Inflammatory macrophage (primary cell): ENCODE measurements at places on chromosomes 1 and 21.
A peak's percentile ranks its signal among the peaks of the same experiment; 100 is the strongest.

DNA sequence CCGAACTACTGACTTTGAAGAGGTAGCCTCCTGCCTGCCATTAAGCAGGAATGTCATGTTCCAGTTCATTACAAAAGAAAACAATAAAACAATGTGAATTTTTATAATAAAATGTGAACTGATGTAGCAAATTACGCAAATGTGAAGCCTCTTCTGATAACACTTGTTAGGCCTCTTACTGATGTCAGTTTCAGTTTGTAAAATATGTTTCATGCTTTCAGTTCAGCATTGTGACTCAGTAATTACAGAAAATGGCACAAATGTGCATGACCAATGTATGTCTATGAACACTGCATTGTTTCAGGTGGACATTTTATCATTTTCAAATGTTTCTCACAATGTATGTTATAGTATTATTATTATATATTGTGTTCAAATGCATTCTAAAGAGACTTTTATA lies 159.8 kb upstream of the SGIP1 start:
- no peak for DNase-seq

- peak; percentile 36 for DNase-seq
These were observed 369.1 kb upstream of the VAMP3 start for GRCh38 chr1:7401814-7402547.

DNA sequence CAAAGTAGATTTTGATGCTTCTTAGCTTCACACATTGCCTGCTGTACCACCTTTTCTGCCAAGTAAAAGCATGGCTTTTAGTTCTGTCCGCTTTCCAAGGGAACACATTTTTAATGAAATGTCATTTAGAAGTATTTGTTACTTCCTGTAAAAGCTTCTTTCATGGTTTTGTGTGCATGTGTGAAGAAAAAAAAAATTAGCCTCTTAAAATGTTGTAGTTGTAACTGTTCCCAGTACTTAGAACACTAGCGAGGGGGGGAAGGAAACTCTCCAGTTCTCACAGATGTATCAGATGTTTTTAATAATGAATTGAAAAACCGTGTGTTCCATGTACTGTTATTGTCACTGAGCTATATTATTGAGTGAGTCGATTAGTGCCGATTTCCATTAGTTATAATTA lies 568.3 kb upstream of the ADGRL2 start:
- no peak for DNase-seq

DNA sequence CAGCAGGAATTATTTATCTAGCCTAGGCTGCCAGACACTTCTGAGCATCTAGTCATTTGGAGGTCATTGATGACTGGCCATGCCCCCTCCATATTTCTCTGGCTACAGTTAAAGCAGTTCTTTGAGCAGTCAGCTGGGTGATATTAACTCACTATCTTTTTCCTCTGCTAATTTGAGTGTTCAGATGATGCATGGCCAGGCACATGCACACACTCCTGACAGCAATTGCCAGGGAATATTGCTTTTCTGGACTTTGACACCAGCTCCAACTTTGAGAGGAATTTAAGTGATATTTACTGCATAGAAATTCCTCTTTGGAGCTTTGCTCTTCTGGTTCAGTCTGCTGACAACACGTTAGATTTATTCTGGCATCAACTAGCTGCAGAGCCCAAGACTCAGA lies 52.6 kb downstream of the CD247 start:
- no peak for DNase-seq

DNA sequence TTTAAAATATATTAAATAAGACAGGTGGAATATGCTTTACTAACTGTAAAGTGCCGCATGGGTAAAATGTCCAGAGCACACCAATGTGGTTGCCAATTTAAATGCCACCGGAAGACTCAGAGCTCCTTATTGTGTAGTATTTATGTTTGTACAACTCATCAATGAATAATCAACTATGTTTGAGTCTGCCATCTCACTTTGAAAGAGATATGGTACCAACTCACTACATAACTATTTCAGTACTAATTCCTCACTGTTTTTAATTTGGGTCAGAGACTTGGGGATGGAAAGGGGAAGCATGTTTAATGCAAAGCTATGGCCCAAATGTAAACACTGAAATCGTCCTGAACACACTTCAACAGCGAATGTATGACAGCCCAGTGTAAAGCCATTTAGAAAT lies 144.8 kb downstream of the NR5A2 start:
- DNase-seq = no peak

DNA sequence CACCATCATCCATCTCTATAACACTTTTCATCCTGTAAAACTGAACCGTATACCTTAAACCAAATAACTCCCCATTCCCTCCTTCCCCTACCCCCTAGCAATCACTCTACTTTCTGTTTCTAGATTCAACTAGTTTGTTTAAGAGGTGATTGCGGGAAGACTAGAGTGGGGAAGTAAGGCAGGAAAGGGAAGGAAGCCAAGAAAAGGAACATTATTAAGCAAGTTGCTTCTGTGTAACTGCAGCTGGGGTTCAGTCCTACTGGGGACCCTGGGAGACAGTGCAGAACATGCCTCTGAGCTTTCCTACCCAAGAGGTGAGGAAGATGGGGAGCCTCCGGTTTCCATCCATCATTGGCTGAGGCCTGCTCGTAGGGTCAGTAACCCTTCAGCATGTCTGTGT lies 28.9 kb upstream of the H3-3A start:
- DNase-seq = peak; percentile 63

- no peak for DNase-seq
These were observed 35.1 kb upstream of the PWP2 start for GRCh38 chr21:44072111-44072510.

- DNase-seq = no peak
These were observed 126.0 kb downstream of the KIAA0319L start for GRCh38 chr1:35431173-35431599.

DNA sequence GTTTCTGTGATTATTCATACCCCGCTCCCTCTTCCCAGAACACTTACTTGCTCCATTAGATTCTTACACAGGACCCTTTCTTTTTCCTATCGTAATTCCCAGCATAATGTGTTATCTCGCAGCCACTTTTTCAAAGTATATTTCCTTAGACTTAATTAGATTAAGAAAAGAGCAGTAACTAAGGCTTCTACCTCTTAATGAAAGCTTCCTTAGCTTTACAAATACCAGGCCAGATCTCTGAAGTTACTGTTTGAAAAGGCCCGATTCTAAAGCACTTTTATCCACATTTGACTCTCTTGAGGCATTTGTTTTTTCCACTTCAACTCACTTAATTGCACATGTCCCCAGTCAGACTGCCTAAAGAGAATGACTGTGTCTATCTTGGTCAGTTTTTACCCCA lies 1264.3 kb upstream of the ADGRL2 start:
- no peak for DNase-seq

DNA sequence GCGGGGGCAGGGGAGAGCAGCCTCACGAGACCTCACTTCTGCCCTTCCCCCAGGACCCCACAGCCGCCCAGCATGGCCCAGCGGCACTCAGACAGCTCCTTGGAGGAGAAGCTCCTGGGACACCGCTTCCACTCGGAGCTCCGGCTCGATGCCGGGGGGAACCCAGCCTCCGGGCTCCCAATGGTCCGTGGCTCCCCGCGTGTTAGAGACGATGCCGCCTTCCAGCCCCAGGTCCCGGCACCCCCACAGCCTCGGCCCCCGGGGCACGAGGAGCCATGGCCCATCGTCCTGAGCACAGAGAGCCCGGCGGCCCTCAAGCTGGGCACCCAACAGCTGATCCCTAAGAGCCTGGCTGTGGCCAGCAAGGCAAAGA lies 8.5 kb downstream of the ARHGEF16 start:
- no peak for DNase-seq

DNA sequence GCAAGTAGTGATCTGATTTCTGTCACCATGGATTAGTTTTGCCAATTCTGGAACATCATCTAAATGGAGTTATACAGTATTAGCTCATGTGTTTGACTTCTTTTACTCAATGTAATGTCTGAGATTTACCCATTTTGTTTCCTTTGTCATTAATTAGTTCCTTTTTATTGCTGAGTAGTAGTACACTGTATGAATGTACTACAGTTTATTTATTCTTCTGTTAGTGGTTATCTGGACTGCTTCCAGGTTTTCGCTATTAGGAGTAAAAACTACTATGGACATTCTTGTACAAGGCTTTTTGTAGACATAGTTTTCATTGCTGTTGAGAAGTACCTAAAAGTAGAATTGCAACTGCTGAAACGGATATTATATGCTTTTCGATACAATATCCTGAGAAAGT lies 14.1 kb downstream of the SUCO start:
- DNase-seq = no peak

GRCh38 chr1:60101516-60101915 lies 27.9 kb upstream of the C1orf87 start:
- no peak for DNase-seq

DNA sequence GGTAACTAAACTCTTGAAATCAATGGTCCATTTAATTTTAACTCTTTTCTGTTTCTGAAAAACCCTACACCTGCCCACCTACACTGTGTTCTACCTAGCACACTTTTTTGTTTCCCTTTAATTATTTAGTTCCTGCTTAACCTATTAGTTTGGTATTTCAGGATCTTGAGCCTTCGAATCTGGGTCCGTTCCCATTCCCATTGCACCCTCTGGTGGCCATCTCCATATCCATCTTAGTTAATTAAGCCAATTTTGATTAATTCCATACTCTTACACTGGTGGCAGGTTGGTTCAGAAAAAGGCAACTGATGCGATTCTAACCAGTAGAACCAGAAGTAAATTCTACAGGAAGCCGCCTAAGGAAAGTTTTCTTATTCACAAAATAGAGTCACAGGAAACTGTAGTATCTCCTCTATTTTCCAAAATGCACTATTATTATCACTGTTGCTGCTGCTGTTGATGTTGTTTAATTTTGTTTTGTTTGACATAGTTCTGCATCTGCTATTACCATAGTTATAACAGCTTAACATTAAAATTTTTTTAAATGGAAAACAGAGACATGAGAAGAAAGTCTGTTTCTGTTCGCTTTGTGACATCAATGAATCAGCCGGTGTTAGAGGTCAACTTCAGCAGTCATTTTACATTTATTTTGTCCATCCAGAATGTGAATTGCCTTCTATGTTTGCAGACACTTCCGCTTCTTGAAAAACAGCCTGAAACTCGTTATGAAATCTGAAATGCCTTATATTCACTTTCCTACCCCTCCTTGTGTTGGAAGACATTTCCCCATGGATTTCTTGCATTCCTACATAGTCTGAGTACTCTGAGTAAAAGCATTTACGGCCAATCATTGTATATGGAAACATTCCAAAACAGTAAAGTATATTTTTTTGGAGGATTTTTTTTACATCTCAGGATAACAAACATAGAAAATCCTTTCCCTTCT lies 115.5 kb upstream of the NCAM2 start:
- DNase-seq = peak; percentile 23

GRCh38 chr1:221527886-221528624 lies 213.8 kb downstream of the DUSP10 start:
- DNase-seq = no peak

GRCh38 chr1:35460796-35461195 lies 96.4 kb downstream of the KIAA0319L start:
- no peak for DNase-seq

- DNase-seq = no peak
These were observed 20.0 kb downstream of the IBA57 start for GRCh38 chr1:228185641-228185965.

- no peak for DNase-seq
These were observed 148.0 kb upstream of the C1orf174 start for GRCh38 chr1:4048076-4048475.

GRCh38 chr1:23362218-23362713 lies 7.4 kb downstream of the ZNF436 start:
- peak; percentile 10 for DNase-seq

GRCh38 chr1:150410582-150411101 lies 46.7 kb downstream of the RPRD2 start:
- peak; percentile 94 for DNase-seq

DNA sequence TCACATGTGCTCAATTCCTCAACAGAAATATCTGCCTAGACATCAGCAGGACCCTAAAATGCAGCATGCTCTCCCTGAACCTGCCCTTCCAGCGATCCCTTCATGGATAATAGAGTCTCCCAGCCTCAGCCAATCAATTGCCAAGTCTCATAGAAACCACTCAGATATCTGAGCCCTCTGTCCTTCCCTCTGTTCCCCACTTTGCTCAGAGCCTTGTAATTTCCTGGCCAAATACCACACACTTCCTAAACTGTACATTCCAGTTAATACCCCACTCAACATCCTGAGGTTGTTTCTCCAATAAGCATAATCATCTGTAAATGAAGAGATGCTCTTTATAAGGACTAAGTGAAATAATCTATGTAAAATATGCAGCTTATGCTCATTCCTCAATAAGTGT lies 59.3 kb upstream of the PTGFRN start:
- no peak for DNase-seq

DNA sequence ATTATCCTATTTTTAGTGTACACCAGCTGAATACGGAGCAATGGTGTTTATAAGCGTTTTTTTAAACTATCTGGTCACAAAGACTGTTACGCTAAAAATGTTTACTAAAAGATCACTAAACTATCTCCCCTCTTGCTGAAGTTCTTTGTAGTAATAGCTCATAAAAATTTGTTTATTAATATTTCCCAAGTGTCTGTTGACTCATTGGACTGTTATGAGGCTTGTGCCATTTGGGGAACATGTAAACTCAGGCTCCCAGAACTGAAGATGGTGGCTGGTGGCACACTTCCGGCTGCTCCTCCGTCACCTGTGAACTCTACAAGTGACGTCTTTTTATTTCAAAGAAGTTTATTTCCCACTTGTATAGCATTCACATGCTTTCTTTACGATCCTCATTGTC lies 46.3 kb downstream of the AIDA start:
- no peak for DNase-seq

DNA sequence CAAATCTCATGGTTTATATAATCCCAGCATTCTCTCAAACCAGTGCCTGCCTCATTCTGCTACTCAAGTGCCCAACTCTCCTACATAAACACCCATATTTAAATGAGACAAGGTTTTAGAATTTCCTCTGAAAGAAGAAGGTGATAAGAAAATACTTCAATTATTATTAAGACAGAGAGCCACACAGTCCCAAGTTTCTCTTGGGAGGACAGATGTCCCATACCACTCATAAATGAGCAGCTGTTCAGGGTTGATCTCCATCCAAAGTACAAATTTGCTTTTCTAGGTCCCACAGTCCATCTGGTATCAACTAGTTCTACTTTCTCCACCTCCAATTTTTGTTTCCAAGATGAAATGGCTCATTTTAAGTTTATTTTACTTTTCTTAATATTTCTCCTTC lies 11.3 kb downstream of the DCAF8 start:
- DNase-seq = no peak

GRCh38 chr1:12475947-12476346 lies 142.1 kb downstream of the DHRS3 start:
- no peak for DNase-seq

- DNase-seq = peak; percentile 88
These were observed at the start of gene RHOU for GRCh38 chr1:228734881-228735801. RHOU (plus strand) TSS chr1:228735479; CDS start chr1:228735743, 264 bp downstream.

- DNase-seq = no peak
These were observed 7.3 kb downstream of the CAPZA1 start for GRCh38 chr1:112626887-112627286.

DNA sequence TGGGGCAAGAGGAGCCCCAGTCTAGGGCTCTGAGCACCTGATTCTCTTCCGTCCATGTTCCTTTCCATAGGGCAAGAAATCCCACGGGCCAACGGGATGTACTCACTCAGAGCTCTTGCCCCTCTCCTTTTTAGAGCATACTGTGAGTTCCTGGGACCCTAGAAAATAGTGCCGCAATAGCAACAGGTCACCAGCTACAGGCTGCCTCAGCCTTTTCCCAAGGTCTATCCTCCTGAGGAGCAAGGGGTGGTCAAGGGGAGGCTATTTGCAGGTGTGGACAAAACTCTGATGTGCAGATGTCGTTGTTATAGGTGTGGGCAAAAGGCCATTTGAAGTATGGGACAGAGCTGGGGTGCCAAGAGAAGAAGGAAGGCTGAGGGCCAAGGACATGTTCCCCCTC lies 1.6 kb upstream of the QSOX1 start:
- no peak for DNase-seq

- no peak for DNase-seq
These were observed 202.1 kb upstream of the VAMP3 start for GRCh38 chr1:7568901-7569524.
